ENCODE measurements at places on chromosomes 12 and 14. TPM values are rescaled to one million over a fixed set of nuclear protein-coding genes. Genes with fewer than 3 reads are reported as not detected.

BCAT1 gene
- 6.5 TPM for total RNA-seq

DDHD1 gene
- total RNA-seq, result 89.9 TPM

NRIP2 gene
- total RNA-seq, result not detected

ACSM4 gene
- not detected for total RNA-seq

FSCB gene
- under 0.01 TPM for total RNA-seq

ALKBH1 gene
- total RNA-seq, result 5.9 TPM

WDR20 gene
- total RNA-seq, result 30.0 TPM

TAS2R13 gene
- 0.94 TPM for total RNA-seq

CDK2 gene
- total RNA-seq, result 6.9 TPM

TXNRD1 gene
- 69.9 TPM for total RNA-seq

PRORP gene
- total RNA-seq, result 36.8 TPM

STX2 gene
- 18.1 TPM for total RNA-seq

CLEC12A gene
- 33.7 TPM for total RNA-seq

CLEC1B gene
- total RNA-seq, result 14.2 TPM

RPL10L gene
- total RNA-seq, result not detected

TCL1B gene
- total RNA-seq, result 0.21 TPM

CCDC85C gene
- total RNA-seq, result 2.9 TPM

MYF5 gene
- total RNA-seq, result not detected

HOTAIR gene
- total RNA-seq, result not detected

HPD gene
- total RNA-seq, result not detected

NELL2 gene
- 208 TPM for total RNA-seq

MANSC4 gene
- not detected for total RNA-seq

TOMM20L gene
- total RNA-seq, result 1.9 TPM

SMCO3 gene
- total RNA-seq, result not detected

TEX52 gene
- not detected for total RNA-seq

MAPKAPK5 gene
- total RNA-seq, result 44.3 TPM

SLC17A8 gene
- not detected for total RNA-seq

TTC8 gene
- total RNA-seq, result 2.0 TPM

CLEC9A gene
- 0.42 TPM for total RNA-seq

TBX3 gene
- 0.10 TPM for total RNA-seq

KRT74 gene
- 0.10 TPM for total RNA-seq

PPM1H gene
- total RNA-seq, result 1.3 TPM

NID2 gene
- 0.31 TPM for total RNA-seq

CCDC60 gene
- not detected for total RNA-seq

FAIM2 gene
- total RNA-seq, result not detected

ADAMTS20 gene
- not detected for total RNA-seq

AKAP5 gene
- total RNA-seq, result 2.3 TPM

NAB2 gene
- total RNA-seq, result 16.3 TPM

ACRBP gene
- total RNA-seq, result 24.1 TPM

CEP128 gene
- total RNA-seq, result 11.0 TPM

PRPH gene
- total RNA-seq, result not detected

All from mononuclear cell (primary cell).